Astrocyte (in vitro differentiated cells and primary cell): ENCODE measurements at places on chromosomes 2 and 18. TPM values are rescaled to one million over a fixed set of nuclear protein-coding genes. Genes with fewer than 3 reads are reported as not detected.

RESP18 gene
- total RNA-seq: not detected in 2 replicates

- H3K4me1 ChIP-seq: no peaks in the 10 kb centered on the region
- no peak overlapping the region for H3K27ac ChIP-seq
- H3K36me3 ChIP-seq: no peaks in the 10 kb centered on the region
- H3K4me3 ChIP-seq: no peak overlapping the region
- no peak for DNase-seq
These were observed 406.2 kb downstream of the NUP35 start for GRCh38 chr2:183530333-183530901.

DNA sequence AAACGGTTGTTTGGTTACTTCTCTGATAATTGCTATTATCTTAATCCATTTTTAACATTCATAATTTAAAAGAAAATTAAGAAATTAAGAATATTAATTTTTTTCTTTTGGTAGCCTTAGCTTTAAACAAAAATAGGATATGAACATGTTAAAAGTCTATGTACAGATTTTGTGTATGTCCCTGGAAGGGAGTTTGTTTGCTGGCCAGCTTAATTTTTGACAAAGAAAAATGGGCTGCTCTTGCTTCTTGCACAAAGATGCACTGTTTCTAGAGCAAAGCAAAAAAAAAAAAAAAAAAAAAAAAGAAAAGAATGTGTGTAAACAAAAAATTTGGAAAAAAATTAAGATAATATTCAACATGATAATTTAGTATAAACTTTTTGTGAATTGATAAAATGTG lies 1.3 kb downstream of the RFTN2 start:
- H3K4me3 ChIP-seq: peak overlapping the region; percentile 63
- H3K27ac ChIP-seq: no peak overlapping the region
- no peak for DNase-seq
- H3K4me1 ChIP-seq: no peaks in the 10 kb centered on the region

DNA sequence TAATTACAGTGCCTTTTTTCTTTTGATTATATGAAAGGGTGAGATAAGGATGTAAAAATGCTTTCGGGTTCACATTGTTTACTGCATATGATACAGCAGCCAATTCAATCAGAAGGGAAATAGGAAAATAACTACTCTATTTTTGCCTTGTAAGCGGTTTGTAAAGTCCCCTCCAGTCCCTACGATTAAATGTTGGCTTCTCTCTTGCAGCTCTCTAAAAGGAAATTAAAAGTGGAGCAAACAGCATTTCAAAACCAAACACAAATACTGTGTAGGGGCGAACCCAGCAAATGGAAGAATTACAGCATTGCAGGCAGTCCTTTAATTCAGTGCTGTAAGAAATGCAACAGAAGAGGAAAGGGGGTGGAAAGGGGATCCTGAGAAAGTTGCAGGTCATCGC lies 18.9 kb downstream of the LYPD6B start:
- H3K27me3 ChIP-seq: no peaks in the 10 kb centered on the region
- no peaks in the 10 kb centered on the region for H3K36me3 ChIP-seq
- no peak overlapping the region for H3K27ac ChIP-seq
- DNase-seq: no peak

DUSP28 gene
- total RNA-seq: 3.2 and 4.1 TPM in 2 replicates

DNA sequence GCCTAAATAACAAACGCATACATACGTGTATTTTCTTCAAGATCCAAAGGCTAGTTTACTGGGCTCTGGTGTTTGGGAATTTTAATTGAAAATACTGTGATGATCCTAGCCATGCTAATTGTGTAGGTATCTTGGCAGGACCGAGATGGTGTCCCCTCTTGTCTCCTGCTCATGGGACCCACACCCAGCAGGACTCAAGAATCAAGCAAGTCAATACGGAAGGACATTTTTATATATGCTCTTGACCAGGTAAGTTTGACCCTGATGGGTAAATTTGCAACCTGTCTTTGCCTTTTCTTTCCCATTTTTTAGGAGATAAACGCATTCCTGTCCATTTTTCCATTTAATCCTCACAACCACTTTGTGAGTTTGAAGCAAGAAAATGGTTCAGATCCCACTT lies 111.8 kb upstream of the MYCN start:
- no peak overlapping the region for H3K4me3 ChIP-seq
- H3K4me1 ChIP-seq: no peaks in the 10 kb centered on the region
- H3K36me3 ChIP-seq: no peaks in the 10 kb centered on the region
- DNase-seq: no peak
- no peaks in the 10 kb centered on the region for H3K27me3 ChIP-seq
- no peak overlapping the region for H3K27ac ChIP-seq

SERPINB10 gene
- not detected in 2 replicates for total RNA-seq

C1GALT1C1L gene
- total RNA-seq: not detected in 2 replicates

MAP2 gene
- 11.8 and 15.9 TPM in 2 replicates for total RNA-seq

POTEJ gene
- not detected in 2 replicates for total RNA-seq

DNA sequence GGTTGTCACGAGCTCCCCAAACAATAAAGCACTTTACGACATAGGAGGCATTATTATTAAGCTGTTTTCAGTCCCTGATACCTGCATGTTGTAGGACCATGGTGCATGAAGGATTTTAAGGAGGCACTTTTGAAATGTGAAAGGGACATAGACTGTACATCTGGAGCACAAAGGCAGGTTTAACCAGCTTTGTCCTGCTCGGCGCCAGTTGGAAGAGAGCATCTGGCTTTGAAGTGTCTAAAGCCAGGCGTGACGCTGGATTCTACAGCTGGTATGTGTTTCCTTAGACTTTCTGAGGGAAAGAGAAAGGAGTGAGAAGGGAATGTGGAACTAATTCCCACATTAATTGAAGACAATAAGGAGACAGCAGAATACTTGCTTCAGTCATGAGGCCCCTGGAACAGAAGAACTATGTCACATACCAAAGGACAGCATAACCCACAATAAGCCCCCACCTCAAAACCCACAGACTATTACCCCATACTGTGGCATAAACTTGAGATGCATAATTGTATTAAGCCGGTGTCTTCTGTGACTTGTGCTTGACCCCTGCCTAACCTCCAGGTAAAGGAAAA lies 381.0 kb upstream of the MEX3C start:
- H3K4me3 ChIP-seq: no peak overlapping the region
- no peak overlapping the region for H3K27ac ChIP-seq
- no peaks in the 10 kb centered on the region for H3K4me1 ChIP-seq
- no peaks in the 10 kb centered on the region for H3K27me3 ChIP-seq

DNA sequence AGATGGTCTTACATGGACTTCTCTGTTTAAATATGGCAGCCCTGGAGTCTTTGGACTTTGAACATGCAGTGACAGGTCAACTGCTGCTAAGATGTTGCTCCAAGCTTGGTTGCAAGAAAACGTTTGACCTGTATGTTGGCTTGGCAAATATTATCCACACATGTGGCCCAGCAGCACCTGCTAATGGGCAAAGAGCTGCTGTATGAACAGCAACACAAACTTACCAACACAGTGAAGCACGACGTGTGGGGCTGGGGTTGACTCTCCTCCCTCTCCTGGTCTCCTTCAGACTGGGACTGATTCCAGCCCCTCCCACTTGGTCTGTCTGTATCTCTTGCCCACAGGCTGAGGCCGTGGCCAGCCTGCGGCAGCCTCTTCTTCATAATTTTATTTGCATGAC lies 3.8 kb downstream of the KCNE4 start:
- H3K27ac ChIP-seq: no peak overlapping the region
- peak; percentile 68 for DNase-seq
- peaks cover 27% of the 10 kb centered on the region for H3K4me1 ChIP-seq
- no peak overlapping the region for H3K4me3 ChIP-seq
- no peaks in the 10 kb centered on the region for H3K27me3 ChIP-seq

DNA sequence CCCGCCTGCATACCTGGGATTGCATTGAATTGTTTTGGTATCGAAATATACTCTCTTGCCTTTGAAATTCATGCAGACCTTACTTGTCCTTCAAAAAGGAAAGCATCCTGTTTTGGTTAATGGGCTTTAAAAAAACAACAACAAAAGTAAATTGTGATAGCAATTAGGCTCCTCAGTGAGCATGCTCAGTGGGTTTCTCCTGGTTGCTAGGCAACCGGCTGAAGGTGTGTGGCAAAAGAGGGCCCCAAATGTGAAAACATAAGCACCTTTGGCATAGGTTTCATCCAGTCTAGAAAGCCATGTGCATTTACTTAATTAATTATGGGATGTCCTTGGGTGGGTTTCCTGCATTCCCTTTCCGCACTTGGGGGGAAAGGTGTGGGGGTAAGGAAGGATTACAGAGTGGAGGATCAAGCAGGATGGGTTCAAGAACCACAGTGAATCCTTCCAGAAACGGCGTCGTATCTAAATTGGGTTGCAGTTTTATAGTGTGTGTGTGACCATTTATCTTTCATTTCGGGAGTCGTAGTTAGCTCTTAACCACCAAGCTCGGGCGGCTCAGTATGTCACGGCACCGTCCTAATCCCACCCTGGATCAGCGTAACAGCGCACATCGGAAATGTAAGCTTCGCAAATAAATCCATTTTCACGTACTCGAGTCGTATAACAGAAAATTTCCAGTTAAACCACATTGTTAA lies 274.9 kb upstream of the TCF4 start:
- no peak overlapping the region for H3K27ac ChIP-seq
- no peak for DNase-seq
- H3K36me3 ChIP-seq: no peaks in the 10 kb centered on the region
- H3K4me1 ChIP-seq: peaks cover 7% of the 10 kb centered on the region

- H3K4me1 ChIP-seq: no peaks in the 10 kb centered on the region
- no peak overlapping the region for H3K27ac ChIP-seq
- H3K36me3 ChIP-seq: no peaks in the 10 kb centered on the region
- DNase-seq: peak; percentile 73
These were observed 44.2 kb upstream of the DSC1 start for GRCh38 chr18:31206787-31207381.

- no peak overlapping the region for H3K27ac ChIP-seq
- H3K36me3 ChIP-seq: no peaks in the 10 kb centered on the region
- no peaks in the 10 kb centered on the region for H3K27me3 ChIP-seq
- no peak overlapping the region for H3K4me3 ChIP-seq
- DNase-seq: no peak
These were observed 106.7 kb downstream of the DYSF start for GRCh38 chr2:71559828-71560637.

DNA sequence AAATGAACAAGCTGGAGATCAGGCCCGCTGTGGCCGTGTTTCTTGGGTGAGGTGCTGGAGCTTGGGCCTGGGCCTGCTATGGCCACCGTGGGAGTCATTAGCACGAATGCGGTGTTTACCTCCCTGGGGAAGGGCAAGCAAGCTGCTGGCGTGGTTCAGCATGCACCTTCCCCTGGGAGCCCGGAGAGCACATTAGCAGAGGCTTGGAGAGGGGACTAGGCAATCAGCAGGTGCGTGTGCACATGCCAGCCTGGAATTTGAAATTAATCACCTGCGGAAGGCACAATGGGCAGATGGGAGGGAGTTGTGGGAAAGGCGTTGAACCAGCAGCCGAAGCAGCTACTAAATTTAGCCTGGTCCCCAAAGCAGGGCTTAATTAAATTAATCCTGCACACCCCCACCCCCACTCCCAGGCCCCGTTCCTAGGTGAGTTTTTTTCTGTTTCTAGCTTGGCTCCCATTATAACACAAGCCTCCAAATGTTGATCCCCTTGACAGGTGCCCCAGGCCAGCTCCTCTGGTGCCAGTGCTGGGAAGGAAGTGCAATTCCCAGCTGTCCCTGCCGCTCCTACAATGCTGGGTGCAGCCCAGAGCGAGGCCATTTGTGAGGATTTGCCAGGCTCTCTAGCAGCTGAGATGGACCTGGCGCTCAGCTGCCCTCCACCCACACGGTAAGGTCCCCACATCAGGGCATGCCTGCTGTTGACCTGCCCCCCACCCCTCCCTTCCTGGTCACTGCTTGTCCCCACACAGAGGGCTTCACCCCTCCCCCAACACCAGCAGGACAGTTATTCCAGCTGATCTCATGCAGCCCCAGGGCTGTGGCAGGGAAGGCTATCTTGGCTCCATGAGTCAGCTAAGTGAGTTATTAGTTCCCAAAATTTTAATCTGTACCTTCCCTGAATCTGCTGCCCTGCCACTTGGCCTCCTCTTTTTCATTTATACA lies 115.0 kb downstream of the ZBTB7C start:
- no peaks in the 10 kb centered on the region for H3K4me1 ChIP-seq
- H3K27me3 ChIP-seq: no peaks in the 10 kb centered on the region
- H3K36me3 ChIP-seq: no peaks in the 10 kb centered on the region

TCF7L1 gene
- total RNA-seq: 27.2 and 30.8 TPM in 2 replicates

NETO1 gene
- 18.4 and 19.8 TPM in 2 replicates for total RNA-seq

EFEMP1 gene
- 146 and 155 TPM in 2 replicates for total RNA-seq

DNA sequence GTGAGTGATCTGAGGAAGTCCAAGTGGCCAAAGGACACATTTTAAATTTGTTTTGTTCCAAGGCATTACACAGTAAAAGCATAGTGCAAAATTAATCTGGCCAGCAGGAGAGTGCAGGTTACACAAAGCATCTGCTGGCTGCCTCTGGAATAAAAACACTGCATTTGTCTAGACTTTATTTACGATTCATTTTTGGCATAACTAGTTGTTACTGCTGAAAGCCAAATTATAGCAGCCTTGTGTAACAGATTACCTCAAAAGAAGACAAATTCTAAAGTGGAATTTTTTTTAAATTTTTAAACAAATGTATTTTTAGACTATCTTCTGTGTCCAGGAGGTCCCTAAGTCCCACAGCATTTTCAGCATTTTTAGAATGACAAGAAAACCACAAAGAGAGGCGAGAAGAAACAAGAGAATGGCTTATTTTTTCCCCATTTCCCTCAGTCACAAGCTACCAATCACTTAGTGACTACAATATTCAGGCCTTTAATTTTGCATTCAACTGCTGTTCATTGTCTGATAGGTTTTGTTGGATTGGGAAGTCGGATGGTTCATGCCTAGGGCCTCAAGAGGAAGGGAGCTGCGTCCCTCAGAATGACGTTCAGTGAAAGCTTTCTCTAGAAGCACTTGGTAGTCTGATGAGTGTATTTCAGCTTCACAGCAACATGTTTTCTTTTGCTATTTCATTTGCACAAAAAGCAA lies 46.0 kb downstream of the TMEFF2 start:
- no peaks in the 10 kb centered on the region for H3K27me3 ChIP-seq
- peak overlapping the region; percentile 38 for H3K27ac ChIP-seq
- H3K4me3 ChIP-seq: no peak overlapping the region
- peak; percentile 90 for DNase-seq

SCYGR4 gene
- total RNA-seq: not detected in 2 replicates

DNA sequence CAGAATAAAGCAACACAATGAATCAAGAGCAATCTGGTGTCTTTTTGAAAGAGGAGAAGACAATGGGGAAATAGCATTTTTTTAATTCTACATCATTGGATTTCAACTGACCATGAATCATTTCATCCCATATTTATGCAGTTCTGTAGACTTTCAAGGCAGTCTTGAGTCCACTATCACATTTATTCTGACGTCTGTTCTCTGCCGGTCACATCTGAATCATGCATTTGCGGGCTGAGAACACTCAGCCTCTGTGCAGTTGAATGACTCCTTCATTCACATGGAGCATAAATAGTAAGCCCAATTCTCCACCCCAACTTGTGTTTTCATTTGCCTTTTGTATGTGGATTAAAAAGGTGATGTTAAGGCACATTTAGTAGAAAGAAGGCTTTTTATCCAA lies 128.2 kb downstream of the AKAIN1 start:
- no peaks in the 10 kb centered on the region for H3K36me3 ChIP-seq
- peak; percentile 15 for DNase-seq
- H3K4me1 ChIP-seq: no peaks in the 10 kb centered on the region
- H3K4me3 ChIP-seq: no peak overlapping the region
